GM19239 (cell line): ENCODE measurements at places on chromosomes 4 and X.

DNA sequence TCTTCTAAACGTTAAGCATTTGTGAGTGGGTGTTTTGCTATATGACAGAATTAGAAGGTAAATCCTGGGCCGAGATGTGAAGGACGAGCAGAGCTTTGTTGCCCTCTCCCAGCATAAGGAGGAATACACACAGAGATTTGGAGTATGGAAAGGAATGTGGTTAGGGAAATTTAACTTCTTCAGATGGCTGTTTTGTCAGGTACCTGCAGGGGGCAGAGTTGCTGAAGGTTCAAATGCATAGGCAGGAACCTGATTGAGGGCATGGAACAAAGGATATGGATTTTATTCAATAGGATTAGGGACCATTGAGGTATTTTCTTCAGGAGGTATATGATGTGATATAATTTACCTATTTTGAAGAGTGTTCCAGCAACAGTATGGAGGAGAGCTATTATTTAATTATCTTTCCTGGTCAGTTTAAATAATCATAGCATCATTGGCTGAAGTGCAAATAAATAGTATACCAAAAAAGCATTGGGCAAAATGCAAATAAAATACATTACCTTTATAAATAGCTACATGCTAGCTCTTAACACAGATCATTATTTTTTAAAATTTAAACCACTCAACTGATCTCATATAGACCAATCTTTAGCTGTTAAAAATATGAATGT lies 143.6 kb downstream of the SLIT2 start:
- DNase-seq: no peak

DNA sequence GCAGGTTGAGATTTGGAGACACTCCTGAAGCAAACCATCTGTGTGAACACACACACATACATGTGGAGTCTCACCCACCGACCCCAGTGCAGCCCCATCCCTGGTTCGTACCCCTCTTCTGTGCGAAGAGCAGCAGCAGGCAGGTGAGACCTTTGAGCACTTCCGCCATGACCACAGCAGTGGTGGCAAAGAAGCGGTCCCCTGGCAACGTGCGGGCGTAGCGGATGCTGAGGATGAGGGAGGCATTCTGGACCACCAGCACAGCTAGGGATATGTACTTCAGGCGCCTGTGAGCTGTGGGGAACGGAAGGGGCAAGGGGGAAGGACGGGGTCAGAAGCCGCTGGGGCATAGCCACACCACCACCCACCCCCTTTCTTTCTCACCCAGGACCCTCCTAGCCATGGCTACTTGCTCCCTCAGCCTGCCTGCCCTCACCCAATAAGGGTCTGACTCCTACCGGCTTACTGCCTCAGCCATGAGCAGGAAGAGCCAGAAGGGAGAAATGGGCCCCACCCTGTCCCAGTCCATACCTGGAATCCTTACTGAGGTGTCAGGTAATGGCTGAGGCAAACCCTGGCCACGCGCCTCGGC lies 1.6 kb downstream of the SLC35A2 start:
- no peak for DNase-seq

DNA sequence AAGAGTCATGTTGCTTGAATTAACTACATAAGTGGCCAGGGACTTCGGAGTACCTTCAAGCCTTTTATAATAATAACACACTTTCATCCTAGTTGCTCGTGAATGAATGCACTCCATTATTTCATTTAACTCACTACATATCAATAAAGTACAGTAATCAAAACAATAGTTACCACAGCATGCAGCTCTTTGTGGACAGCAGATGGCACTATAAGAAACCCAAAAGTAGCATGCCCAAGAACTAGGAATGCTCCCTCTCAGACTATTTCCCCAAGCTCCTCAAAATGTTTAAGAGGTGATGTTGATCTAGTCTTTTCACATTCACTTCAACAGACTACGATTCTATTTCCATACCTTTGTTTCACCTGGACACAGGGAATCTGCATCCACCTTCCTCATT lies 500.8 kb upstream of the DIAPH2 start:
- DNase-seq: no peak

DNA sequence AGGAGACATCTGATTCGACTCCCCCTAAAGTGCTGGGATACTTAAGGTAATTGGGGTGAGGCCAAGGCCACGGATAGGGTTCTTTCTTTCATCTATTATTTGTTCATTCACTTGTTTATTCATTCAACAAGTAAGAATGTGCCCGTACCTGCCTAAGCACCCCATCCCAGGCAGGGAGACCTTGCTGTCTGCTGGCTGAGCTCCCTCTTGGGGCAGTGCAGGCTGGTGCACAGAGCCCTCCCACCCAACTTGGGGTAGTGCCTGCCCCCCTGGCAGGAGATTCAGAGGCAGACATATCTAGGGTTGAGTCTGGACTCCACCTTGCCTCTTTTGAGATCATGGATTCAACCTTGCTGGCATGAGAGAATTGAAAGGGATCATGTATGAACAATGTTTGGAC lies 95.7 kb downstream of the DRD5 start:
- DNase-seq: no peak

GRCh38 chr4:82642331-82642730 lies 80.5 kb upstream of the TMEM150C start:
- no peak for DNase-seq

GRCh38 chr4:113893546-113893945 lies 85.9 kb downstream of the ARSJ start:
- no peak for DNase-seq

GRCh38 chrX:69107231-69107739 lies 58.0 kb downstream of the PJA1 start:
- no peak for DNase-seq

- no peak for DNase-seq
Measured at GRCh38 chr4:70714079-70714887, 7.5 kb upstream of the RUFY3 start.

- no peak for DNase-seq
Measured at GRCh38 chr4:11585506-11585905, 156.8 kb upstream of the HS3ST1 start.

GRCh38 chr4:35793045-35793722 lies 451.1 kb downstream of the ARAP2 start:
- no peak for DNase-seq

GRCh38 chrX:153772316-153773217 lies 8.3 kb upstream of the SRPK3 start:
- DNase-seq: no peak

DNA sequence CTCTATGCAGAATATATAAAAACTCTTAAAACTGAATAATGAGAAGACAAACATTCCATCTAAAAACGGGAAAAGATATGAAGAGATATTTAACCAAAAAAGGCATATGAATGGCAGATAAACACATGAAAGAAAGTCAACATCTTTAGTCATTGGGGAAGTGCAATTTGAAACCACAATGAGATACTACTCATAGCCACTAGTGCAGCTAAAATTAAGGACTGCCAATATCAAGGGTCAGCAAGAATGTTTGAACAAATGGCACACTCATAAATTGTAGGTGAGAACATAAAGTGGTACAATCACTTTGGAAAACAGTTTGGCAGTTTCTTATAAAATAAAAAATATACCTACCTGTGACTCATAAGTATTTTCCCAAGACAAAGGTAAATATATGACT lies 534.9 kb upstream of the DIPK2B start:
- DNase-seq: no peak

DNA sequence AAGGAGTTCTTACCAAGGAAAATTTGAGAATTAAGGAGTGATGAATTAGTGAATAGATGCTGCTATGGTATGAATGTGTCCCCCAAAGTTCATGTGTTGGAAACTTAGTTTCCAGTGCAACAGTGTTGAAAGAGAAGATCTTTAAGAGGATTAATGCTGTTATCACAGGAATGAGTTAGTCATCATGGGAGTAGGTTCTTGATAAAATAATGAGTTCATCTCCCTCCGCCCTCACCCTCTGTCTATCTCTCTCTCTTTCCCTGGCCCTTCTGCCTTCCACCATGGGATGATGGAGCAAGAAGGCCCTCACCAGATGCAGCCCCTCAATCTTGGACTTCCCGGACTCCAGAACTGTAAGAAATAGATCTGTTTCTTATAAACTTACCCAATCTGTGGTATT lies 38.3 kb upstream of the KLHL8 start:
- no peak for DNase-seq

DNA sequence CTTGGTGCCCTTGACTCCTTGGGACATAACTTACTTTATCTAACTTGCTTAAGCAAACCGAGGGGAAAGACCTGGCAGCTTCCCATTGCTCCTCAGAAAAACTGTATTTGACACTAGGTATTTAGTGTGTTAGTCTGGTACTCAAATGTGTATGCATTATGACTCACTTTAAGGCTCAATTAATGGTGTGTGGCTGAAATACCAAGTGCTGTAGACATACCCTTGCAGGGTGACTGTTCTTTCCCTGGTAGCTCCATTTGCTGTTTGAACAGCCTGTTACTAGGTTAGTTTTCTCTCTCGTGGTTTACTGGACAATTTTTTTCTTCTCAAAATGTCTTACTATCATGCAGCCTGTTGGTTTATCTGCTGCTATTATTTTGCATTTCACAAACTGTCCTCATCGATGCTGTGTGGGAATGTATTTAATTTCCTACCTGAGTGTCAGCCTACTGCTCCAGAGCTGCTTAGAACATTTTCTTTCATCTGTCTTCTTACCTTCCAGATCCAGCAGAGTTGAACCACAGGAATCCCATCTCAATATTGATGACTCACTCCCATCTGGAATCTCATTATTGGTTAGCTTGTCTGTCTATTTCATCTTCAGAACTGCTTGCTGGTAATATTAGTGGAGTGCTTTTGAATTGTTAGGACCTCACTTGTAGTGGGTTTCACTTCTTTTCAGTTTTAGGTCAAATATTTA lies 158.0 kb upstream of the FAT1 start:
- DNase-seq: no peak

- DNase-seq: no peak
Measured at GRCh38 chrX:2252331-2253065, 248.3 kb downstream of the DHRSX start.

DNA sequence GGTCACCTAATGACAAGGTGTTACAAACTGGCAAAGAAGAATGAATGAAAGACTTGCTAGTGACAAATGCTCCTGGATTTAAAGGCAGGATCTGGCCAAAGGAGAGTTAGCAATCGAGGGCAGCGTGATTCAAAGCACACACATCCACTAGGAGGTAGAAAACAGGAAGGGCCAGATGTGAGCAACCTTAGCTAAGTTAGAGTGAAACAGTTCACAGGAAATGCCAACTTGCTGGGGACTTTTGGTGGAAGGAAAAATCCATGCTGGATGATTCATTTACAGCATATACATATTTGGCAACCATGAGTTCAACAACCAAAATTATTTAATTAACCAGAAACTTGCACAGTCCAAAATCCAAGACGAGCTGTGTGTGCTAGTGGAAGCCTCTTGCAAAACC lies 276.9 kb downstream of the PTTG2 start:
- no peak for DNase-seq

DNA sequence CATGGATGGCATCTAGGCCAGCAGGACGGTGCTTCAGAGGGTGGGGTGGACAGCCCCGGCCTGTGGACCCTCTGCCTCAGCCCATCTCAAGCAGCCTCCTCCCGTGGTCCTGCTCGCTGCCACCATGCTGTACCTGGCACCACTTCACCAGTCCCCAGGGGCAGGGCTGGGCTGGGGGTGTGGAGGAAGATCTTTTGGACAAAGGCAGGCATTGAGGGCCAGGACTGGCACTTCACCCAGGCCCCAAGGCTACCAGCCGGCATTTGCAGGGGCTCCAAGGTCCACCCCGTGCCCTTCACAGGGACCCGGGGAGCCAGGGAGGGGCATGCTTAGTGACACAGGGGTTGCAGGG lies 713 bp downstream of the PLXNB3 start:
- no peak for DNase-seq

DNA sequence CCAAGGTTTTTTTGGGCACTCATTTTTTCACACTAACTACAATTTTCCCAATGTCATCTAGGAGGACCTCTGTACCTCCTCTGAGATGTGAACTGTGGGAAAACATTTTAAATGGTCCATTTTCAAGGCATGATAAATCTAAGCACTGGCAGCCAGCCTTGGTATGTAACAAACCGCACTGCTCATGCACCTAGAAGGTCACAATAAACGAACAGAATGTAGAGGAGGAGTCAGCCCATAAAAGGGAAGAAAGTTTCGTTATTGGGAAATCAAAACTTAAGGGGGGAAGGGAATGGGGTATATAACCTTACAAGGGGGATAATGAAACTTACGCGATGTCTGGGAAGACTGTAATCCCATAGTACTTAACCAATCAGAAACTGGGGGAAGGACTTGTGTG lies 16.4 kb downstream of the COX18 start:
- no peak for DNase-seq

DNA sequence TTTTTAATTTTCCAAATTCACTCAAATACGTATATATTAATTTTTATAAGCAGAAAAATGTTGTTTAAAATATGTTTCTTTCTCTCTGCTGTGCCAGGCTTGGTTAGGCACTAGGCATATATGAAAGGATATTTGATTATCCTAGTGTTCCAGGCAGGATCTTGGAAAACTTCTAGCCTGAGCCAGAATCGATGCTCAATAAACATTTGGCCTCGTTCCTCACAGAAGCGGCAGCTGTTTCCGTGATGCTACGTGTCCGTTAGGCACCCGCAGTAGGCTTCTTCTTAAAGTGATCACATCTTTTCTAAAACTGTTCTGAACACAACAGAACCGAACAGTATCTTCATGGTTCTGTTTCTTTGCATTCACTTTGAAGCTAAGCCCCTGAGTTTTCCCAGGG lies 50.1 kb upstream of the CRMP1 start:
- no peak for DNase-seq

DNA sequence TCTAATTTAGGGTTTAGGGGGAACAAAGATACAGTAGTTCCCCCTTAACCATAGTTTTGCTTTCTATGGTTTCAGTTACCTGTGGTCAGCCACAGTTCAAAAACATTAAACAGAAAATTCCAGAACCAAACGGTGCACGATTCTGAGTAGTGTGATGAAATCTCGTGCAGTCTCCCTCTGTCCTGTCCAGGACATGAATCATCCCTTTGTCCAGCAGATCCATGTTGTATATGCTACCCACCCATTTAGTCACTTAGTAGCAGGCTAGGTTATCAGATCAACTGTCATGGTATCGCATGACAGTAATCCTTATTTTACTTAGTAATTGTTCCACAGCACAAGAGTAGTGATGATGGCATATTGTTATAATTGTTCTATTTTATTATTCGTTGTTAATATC lies 556.1 kb downstream of the IL1RAPL1 start:
- no peak for DNase-seq

DNA sequence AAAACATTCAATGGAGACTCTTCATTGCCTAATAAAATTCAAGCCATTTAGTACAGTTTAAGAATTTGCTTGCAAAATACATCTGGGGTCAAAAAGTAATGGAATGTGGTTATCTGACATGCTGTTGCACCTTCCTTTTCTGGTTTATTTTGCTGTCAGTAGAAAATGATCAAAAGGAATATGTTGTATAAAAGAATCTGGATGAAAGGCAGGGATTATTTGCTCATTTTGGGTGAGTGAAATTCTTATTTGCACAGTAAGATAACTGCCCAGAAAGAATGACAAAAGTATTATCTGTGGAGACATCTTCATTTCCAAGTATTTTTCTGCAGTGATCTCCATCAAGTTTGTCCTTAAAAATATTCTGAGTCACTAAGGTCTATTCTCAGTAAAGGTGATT lies 30.4 kb downstream of the BOD1L1 start:
- DNase-seq: no peak

- DNase-seq: no peak
Measured at GRCh38 chr4:76781698-76782595, 116.0 kb downstream of the SOWAHB start.
